ENCODE measurements at places on chromosomes 11 and 22.

DNA sequence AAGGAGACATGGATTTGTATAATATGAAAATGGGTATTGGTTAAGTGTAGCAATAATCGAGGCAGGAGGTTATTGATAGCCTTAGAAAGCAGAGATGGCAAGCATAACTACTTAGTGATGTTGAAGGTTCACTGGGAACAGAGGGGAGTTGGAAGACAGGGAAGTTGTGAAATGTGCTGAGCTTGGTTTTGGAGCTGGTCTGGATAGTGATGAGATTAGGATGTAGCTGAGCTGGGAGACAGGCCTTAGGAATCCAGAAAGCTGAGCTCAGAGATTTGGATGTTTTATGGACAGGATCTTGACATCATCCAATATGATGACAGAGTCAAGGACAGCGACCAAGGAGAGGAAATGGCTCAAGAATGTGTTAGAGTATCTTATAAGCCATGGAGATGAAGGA, 113.1 kb downstream of the ARHGAP42 start:
- DNase-seq, result no peak

DNA sequence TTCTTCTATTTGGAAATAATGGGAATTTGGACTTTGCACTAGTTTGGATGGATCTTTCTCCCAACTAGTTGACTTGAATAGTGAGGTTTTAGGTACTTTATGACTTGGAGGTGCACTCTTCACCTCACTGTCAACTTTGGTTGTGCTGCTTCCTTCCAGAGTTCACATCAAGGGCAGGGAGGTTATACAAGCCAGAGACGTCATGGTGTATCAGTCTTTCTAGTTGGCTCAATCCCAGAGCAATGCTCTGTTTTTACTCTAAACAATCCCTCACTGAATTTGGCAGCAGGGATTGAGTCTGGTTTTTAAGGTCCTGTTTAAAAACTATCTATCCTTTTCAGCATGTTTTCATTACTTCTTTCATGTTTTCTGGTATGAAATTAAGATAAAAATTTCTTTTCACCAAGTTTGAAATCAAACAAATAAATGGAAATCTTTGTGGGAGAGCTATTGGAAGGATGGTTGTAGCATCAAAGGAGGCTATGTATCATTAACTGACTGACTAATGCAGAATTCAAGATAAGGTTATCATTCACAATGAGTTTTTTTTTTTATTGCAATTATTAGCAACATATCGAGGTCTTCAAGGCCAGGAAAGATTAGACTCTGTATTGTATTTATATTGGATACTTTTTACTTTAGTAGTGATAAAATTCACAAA, 28.0 kb upstream of the ZBED5 start:
- peak; percentile 42 for DNase-seq

DNA sequence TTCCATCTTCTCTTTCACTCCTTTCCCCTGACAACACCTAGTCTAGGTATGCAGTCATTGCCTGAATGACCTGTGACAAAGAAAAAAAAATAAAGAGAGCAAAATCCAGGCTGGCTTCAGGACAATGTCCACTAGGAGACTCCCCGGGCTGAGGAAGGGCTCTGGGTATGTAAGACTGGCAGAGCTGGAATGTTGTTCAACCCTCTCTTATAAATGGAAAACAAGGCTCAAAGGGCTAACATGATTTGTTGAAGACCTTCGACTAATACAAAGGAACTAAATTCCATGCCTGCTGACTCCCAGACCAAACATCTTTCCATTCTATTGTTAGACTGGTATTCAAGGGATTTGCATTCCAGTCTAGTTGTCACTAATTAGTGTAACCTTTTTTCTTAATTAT, 122.2 kb downstream of the ARL14EP start:
- no peak for DNase-seq

- DNase-seq, result no peak
These were observed 14.2 kb downstream of the CWC15 start for GRCh38 chr11:94959179-94959578.

DNA sequence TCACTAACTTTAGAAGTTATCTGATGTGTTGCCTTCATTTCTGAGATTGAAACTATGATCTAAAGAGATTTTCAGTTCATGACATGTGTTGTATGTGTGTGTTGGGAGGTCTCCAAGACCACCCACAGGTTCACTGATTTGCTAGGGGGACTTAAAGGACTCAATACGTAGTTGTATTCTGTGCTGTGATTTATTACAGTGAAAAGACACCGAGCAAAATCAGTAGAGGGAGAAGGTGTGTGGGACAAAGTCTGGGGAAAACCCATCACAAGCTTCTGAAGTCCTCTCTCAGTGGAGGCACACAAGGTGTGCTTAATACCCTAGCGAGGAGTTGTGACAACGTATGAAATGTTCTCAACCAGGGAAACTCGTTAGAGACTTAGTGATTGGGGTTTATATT, 35.6 kb downstream of the RNF169 start:
- no peak for DNase-seq

DNA sequence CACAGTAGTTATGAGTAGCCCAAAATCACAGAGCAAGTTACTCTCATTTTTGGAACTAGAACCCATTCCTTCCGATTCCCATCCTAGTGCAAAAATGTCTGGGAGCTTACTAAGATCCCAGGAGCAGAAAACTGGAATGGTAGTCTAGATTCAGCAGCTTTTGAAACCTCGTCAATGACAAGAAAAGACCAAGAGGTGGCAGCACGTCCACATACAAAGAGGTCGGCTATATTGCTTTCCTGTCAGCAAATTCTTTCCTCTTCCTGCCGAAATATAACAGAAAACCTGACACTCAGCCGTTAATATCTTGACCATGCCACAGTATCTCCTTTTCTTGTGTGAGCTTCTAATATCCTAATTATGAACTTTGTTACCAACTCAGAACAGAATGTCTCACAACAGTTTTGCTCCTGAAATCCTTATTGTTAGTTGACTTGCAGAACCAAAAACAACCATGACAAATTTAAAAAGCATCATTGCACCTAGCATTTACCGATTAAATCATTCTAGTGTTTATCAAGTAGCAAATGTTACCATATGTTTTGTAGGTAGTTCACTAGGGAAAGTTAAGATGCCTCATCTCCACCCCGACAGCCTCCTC, 92.8 kb upstream of the OR9G4 start:
- DNase-seq, result peak; percentile 34

GRCh38 chr11:129247135-129247534, 55.0 kb upstream of the ARHGAP32 start:
- DNase-seq, result no peak

GRCh38 chr11:126949066-126949891, 51.3 kb downstream of the KIRREL3 start:
- DNase-seq, result no peak

GRCh38 chr22:43236411-43237166, 49.7 kb upstream of the TTLL12 start:
- DNase-seq, result no peak

DNA sequence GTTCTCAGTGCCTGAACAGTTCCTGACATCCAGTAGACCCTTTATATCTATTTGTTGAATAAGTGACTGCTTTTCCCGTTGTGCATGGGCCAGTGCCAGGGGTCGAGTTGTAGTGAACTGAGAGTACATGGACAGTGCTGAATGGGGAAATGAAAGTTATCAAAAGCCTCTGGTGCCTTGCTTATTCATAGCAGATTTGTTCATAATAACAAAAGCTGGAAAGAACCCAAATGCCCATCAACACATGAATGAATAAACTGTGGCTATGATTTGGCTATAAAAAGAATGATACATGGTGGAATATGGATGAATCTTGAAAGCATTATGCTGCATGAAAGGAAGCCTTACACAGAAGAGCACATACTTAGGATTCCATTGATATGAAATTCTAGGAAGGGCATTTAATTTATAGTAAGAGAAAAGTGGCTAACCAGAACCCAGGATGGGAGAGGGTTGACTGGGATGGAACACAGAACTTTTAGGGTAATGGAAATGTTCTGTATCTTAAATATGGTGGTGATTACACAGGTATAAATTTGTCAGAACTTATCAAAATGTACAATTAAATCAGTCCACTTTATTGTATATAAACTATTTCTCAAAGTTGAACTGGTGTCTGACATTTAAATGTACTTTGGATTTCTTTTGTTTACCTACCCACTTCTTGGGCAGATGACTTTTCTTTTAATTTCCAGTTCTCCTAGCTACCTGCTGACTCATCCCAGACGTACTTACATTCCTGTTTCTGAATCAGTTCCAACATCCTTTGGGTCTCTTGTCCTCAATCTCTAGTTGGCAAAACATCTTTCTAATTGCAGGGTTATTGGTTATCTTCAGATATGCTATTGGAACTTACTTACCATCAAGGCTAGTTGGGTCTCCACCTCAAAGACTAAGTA, 42.8 kb downstream of the PACS1 start:
- no peak for DNase-seq

GRCh38 chr22:22713416-22713815, 69.0 kb downstream of the GGTLC2 start:
- no peak for DNase-seq

DNA sequence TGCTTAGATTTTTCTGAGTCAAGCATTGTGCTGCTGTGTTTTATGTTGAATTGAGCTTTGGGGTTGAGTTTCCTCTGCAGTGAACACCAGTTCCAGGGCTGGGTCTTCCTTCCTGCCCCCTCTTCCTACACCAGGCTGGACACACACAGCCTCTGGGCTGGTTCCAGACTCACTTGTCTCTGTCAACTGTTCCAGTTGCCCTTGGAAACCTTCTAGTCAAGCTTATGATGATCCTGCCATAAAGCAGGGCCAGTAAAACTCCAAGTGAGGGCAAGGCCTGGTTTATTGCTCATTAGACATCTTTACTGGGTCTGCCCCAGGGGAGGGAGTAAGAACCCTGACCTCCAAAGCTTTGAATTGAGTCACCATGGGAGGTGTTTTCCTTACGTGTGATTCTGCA, 61.1 kb downstream of the KIAA1671 start:
- peak; percentile 27 for DNase-seq

GRCh38 chr22:36452250-36452977, 29.0 kb downstream of the TXN2 start:
- DNase-seq, result no peak

- no peak for DNase-seq
These were observed 1.2 kb downstream of the TSPAN32 start for GRCh38 chr11:2302896-2303626.

- no peak for DNase-seq
These were observed 46.9 kb downstream of the BRD1 start for GRCh38 chr22:49780698-49781288.

DNA sequence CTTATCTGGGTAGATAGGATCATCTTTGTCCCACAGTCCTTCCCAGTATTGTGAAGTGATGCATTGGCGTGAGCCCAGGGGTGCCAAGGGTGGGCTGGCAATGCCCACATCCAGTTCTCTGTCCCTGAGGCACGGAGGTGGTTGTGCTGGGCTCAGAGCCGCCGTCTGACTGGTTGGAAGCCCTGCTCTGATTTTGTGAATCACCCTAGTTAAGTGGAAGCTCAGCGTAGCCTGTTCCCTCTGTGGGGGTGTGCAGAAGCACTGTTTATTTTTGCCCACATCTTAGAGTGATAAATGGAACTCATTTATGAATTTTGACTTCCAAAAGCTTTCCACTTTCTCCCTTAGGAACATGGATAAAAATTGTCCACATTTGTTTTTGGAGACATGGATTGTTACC, 13.6 kb downstream of the BCR start:
- no peak for DNase-seq

GRCh38 chr22:38830026-38830844, 13.6 kb downstream of the NPTXR start:
- DNase-seq, result no peak

- DNase-seq, result no peak
These were observed 772 bp downstream of the SLC25A45 start for GRCh38 chr11:65381716-65382032.

Measured in BE2C (cell line).